Activated CD8-positive, alpha-beta memory T cell treated with anti-CD3 and anti-CD28 coated beads for 4 hours (primary cell): ENCODE measurements at places on chromosomes 5 and 9.

- DNase-seq: no peak
Observed at GRCh38 chr9:109872901-109873300, 92.9 kb downstream of the PALM2AKAP2 start.

GRCh38 chr9:76004526-76004925 lies 114.1 kb downstream of the PCSK5 start:
- no peak for DNase-seq

- DNase-seq: no peak
Observed at GRCh38 chr5:96579711-96580110, 82.5 kb upstream of the CAST start.

DNA sequence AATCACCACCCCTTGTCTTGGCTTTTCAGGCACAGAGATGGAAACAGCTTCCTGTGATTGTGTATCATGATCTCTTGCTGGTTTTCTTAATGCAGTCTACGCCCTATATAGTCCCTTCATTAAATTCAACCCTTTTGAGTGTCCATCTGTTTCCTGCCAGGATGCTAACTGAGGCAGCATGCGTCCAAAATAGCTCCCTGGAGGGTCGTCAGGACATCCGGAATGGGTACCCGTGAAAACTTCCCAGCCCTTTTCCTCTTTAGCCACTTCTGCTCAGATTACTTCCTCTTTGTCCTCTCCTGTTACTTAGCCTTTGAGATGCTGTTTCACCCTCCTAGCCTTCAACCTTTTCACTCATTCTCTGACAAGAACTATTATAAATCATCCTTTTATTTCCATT lies 79.8 kb upstream of the KLF9 start:
- no peak for DNase-seq

- no peak for DNase-seq
Observed at GRCh38 chr5:143361438-143361837, 42.0 kb downstream of the NR3C1 start.

DNA sequence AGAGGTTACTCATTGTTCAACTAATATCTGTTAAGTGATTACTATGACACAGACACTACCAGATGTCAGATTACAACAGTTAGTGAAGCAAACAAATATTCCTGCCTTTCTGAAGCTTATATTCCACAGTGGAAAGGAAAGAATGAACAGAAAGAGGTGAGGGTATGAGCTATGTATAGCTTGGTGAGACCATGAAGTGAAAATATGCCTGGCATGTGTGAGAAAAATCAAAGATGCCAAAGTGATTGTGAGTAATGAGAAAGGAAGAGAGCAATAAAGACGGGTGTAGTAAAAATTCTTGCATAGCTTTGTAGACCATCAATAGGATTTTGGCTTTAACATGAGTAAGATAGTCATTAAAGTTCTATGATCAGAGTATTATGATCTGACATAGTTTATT lies 734.5 kb upstream of the NUDT12 start:
- DNase-seq: no peak

DNA sequence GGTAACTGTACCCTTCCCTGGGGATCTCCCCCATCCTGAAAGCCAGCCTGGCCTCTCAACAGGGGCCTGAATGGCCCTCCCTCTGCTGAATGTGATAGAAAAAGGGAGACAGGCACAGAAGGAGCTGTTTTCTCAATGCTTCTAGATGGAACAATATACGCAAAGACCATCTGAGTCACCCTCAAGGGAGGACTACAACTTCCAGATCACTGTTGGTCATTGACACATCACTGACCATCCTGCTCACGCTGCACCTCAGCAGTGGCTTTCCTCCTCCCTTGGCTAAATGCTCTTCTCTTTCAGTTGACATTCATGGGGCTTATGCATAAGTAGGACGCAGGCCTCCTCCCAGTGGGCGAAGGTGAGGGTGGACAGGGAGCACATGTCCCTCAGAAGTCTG lies 112.2 kb upstream of the SHB start:
- no peak for DNase-seq
